ENCODE measurements at places on chromosomes 3 and 15.
A peak's percentile ranks its signal among the peaks of the same experiment; 100 is the strongest.

GRCh38 chr15:65954289-65954741 is 85.0 kb downstream of the RAB11A start:
- DNase-seq = no peak

DNA sequence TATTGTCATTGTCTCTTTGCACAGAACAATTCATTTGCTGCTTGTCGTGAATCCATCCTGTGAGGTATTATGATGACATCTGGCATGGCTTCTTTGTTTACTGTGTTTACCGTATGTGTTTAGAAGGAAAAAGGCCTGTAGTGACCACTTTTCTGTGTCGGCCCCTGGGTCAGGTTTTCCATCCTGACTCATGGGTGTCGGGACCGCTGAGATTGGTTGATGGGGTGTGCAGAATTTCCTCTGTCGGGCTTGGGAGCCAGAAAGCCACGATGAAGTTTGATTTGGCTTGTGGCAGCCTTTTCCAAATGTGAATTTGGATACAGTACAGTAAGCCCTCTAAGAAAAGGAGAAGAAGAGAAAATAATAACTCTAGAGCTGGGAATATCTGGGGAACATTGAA is 113.5 kb downstream of the FNDC3B start:
- no peak for DNase-seq

DNA sequence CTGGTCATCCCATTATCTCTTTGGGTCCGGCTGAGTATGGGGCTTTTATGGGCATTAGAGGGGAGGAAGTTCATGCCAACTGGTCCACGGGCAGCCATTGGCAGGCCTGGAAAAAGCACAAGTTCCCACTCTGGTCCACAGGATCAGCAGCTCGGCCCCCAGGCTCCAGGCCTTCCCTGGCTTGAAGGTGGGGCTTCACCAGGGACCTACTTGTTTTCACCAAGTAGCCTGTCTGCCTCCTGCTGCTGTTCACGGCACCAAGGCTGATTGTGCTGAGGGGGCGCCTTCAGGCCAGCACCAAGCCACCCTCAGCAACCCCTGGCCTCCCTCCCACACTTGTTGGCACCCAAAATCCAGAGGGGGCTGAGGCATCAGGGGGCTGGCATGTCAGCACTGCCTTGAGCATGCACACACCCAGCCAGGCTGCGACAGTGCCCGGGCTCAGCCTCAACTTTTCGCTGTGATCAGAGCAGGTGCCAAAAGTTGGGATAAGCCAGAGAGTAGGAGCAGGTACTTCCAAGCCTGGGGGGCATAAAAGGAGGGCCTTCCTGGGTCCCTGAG is 9.1 kb upstream of the TOP2B start:
- DNase-seq = no peak

DNA sequence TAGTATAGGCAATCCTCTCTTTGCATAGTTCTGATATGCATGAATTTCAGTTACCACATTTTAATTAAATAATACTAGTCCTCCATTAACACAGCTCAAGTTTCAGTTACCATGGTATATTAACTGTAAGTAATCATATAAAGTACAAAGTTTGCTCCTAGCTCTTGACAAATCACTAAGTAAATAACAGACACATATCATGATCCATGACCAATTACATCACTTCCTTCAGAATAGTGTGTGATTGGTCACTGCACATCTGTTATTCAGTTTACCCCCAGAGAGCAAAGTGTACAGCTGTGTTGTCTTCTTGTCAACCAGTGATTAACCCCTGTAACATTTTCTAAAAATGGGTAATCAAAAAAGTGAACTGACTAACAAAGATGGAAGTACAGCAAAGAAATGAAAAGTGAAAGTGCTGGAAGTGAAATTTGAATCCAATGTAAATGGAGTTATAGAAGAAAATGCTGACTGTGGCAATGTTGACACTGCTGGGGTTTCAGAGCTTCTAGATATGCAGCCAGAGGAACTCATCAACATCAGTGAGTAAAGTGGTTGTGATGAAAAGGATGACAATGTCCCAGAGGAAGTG is 30.2 kb upstream of the LEKR1 start:
- no peak for DNase-seq

DNA sequence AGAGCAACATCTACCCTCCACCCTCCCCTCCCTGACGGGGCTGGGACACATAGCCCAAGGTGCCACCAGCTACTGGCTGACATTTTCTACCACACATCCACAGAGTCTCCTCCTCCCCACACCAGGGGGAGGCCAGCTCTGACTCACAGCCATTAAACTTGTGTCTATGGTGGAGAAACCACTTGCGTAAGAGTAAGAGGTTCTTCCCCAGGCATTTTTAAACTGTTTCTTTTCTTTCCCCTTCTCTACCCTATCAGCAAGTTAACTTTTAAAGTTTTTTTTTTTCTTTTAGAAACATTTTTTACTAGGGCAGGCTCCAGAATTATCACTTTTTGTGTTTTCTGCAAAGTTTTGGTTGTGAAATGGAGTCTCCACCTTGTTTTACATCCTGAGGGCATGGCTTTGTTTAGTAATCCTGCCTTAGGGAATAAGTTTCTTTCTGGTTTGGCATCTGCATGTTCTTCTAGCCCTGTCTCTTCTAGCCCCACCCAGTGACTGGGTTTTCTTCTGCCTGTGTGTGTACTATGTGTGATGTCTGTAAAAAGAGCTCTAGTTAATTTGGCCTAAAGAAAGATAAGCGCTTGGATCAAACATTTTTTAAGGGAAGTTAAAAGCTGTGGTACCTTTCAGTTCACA is 148.8 kb upstream of the GADL1 start:
- DNase-seq = no peak

GRCh38 chr15:57996561-57996960 is 69.0 kb downstream of the ALDH1A2 start:
- no peak for DNase-seq

DNA sequence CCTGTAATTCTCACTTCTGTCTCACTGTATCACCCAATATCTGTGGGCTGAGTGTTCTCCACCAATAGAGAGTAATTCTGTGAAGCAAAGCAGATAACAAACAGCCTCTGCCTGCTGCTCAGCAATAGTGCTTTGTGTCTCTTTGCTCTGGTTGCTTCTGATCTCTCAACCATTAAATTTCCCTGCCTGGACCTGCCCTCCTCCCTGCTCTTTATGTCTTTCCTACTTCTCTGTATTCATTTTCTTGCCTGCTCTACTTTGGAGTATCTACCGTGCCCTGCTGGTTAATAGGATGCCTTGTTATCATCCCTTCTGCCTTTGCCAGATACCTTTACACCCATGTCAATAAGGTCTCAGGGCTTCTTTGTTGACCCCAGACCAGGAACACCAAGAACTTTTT is 102.9 kb upstream of the CGNL1 start:
- no peak for DNase-seq

DNA sequence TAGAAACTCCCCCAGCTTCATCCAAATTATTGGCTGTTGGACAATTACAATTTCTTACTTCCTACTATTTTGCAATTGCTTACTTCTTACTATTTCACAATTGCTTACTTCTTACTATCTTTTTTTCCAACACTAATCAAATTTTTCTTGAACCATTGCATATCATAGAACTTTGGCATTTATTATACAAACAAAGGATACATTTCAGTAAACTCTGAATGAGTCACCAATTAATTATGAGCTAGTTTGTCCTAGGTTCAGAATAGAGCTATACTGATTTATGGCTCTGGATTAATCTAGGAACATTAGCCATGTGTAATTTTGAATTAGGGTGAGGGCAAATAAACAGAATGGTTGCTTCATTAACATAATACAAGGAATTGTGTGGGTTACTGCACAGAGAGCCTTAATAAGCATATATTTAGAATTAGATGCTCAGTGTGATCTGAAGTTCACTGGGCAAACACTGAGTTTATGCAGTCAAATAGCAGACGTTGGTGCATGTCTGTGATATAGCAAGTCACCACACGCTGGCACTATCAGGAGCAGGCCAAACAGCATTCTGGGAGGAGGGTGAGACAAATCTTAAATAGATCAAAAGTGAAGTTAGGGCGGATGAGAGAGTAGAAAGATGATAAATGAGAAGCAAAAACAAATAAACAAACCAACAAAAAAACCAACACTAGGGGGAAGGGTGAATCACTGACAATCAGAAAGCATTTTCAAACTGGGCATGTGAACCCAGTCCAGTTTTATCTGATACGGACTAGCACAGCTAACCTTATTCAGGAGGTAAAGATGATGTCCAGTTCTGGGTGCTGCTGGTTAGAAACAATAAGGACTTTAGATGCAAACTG is 21.5 kb downstream of the GABRR3 start:
- no peak for DNase-seq

- DNase-seq = no peak
Measured at GRCh38 chr15:29113336-29114220, 156.0 kb downstream of the NSMCE3 start.

GRCh38 chr3:56197259-56197965 is 270.9 kb downstream of the ERC2 start:
- DNase-seq = no peak

GRCh38 chr15:26028086-26028740 is 165.1 kb upstream of the ATP10A start:
- no peak for DNase-seq

DNA sequence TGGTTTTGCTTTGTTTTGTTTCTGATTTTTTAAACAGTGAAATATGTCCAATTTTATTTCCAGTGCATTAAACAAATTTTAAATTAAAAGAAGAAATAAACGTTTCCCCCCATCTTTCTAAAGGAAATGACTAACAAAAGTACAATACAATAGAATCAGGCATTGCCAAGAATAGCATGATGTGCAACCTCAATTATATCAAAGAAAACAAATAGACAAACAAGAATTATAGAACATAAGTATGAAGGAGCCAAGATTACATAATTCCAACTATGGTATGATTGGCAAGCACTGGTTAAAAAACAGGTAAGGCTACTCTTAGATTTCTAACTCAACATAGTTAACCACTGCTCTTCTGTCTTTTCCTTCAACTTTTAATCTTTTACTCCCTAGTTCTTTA is 26.4 kb downstream of the TIGIT start:
- no peak for DNase-seq

- no peak for DNase-seq
Measured at GRCh38 chr3:194935061-194935460, 249.4 kb downstream of the FAM43A start.

DNA sequence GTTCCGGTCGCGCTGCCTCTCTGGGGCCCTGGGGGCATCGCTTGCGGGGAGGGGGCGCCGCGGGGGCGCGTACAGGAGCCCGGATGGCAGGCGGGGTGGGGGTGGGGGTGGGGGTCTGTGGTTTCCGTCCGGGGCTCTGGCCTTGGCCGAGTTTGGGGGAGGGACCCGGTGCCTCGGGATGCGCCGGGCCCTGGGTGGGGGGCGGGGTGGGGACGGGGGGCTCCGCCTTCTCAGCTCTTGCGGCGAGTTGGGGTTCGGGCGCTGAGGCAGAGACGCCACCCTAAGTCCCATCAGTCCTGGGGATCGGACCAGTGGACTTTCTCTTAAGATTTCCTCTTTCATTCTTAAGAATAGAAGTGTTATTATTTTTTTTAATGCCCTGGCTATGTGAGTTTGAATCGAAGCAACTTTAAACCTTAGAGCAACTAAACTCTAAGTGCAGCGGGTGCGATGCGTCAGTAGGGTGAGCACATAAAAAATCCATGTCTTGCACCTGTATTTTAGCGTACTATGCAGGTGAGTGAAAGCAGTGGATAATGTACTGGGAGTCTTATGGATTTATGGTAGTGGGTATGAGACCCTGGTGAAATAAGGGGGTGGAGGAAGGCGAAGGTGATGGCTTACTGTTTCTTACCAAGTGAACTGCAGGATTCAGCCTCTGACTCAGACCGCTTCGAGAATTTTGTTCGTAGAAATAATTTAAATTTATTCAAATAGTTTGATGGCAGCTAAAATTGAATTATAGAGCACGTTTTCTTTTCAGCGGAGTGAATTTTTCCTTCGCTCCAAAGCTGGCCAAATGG is 762 bp downstream of the CTNNB1 start:
- peak; percentile 20 for DNase-seq

DNA sequence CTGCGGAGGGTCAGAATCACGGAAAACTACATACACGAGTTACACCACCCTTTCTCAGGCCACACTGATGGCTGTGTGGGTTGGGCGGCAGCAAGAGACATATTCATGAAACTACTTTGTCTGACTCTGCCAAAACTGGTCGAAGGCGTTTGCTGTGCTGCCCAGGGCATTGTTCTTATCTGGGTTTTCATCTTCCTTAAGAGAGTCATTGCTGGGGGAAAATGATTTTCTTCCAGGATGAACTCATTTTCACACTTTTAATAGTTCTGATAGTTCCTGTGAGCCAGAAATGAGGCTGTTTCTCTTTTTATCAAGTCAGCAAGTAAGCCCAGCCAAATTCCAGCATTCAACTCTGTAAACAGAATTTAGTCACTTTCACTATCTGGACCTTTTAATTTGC is 47.6 kb downstream of the TRIM71 start:
- no peak for DNase-seq

- DNase-seq = no peak
Measured at GRCh38 chr15:65101411-65101890, 13.5 kb downstream of the UBAP1L start.

DNA sequence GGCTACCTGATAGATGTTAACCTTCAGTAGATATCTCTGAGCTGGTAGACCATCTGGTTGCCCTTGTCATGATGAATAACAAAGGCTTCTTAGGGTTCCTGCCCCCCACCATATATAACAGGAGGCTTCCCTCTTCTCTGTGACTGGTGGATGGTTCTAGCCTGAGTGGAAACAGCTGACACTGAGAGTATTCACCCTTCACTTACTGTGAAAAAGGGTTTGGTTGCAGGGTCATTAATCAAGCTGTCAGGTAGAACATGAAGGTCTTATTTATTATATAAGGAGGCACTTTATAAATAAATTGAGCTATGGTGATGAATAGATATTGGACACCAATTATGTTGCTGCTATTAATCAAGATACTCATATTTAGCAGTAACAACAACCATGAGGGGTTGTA is 58.6 kb downstream of the CACNA2D3 start:
- DNase-seq = no peak

All from HS-27A (cell line).